ENCODE measurements at places on chromosomes 11 and 22. TPM values are rescaled to one million over a fixed set of nuclear protein-coding genes. Genes with fewer than 3 reads are reported as not detected.
A peak's percentile ranks its signal among the peaks of the same experiment; 100 is the strongest.

- H3K36me3 ChIP-seq: no peaks in the 10 kb centered on the region
- no peak overlapping the region for H3K27ac ChIP-seq
- H3K27me3 ChIP-seq: no peaks in the 10 kb centered on the region
- no peak overlapping the region for H3K4me3 ChIP-seq
- no peak for DNase-seq
Measured at GRCh38 chr11:68664141-68664540, 20.2 kb upstream of the GAL start.

DNA sequence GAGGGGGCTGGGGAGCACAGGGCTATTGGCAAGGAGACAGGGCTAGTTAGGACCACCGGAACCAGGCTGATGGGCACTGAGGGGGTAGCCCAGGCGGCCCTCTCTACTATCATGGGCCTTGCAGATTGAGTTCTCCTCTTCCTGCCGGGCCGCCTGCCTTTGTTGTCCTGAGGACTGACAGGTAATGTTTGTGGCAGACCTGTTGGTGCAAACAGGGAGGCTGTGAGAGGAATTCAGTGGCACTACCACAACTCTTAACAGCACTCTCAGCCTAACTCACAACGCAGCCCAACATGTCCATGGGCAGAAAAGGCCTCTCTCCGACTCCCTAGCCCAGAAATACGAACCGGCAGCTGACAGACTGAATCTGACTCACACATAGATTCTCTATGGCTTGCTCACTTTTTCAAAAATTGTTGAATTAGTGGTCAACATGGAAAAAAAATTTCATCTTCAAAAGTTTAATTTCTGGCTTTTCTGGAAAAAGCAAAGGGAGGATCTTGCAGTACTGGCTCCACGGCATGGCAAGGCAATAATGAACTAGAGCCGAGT is 11.4 kb downstream of the KCNJ5 start:
- no peak overlapping the region for H3K27ac ChIP-seq
- no peak overlapping the region for H3K4me3 ChIP-seq
- H3K27me3 ChIP-seq: peaks cover 50% of the 10 kb centered on the region
- no peak for DNase-seq

DNA sequence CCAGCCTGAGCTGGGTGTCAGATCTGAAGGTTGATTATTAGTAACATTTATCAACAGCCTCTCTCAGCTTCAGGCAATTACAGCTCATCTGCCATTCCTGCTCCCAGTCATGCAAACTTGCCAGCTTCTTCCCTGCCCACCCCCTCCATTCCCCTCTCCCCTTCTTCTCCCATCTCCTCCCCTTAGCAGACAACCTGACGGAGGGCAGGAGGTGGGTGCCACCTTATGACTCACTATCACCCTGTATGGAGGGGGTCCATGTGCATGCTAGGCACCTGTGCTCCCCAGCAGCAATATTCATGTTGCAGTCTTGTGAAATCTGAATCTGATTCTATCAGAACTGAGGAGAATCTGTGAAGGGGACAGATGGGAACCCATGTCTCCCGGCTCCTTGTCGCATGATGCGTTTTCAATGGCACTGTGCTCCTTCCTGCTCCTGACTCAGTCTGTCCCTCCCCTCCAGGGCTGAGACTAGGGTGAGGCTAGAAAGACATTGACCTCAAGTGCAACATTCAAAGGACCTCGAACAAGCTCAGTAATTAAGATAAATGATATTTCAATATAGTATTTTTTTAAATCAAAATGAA is 46.3 kb upstream of the TUB start:
- DNase-seq: no peak
- no peaks in the 10 kb centered on the region for H3K36me3 ChIP-seq
- H3K27me3 ChIP-seq: peaks cover 5% of the 10 kb centered on the region
- H3K4me3 ChIP-seq: no peak overlapping the region
- H3K27ac ChIP-seq: no peak overlapping the region

DNA sequence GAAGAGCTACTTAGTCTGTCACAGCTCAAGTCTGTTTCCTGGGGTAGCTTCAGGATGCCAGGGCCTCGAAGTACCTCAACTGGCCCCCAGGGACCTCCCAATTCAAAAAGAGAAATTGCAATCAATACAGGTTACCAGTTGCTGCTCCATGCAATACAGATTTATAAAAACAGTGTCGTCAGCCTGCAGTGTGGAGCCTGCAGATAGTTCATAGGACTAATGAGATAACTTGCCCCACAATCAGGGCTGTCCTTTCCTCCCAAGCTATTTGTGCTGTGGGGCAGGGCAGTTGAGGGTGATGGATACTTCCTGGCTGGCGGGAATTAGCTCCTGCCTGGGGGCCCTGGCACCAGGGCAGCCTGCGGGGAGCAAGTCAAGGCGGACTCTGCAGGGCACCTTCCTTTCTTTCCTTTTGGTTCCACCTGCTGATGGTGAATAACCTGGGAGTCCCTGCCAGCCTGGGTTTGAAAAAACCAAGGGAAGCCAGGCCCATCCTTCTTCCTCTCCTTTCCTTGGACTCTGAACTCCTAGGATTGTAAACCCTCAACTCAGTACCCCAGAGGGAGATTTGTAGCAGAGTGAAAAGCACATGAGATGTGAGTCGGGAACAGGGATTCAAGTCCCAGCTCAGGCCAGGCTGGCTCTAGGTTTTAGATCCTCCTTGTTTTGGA is 216.6 kb downstream of the CEP164 start:
- no peaks in the 10 kb centered on the region for H3K36me3 ChIP-seq
- no peak for DNase-seq
- H3K27me3 ChIP-seq: peaks cover 2% of the 10 kb centered on the region
- H3K4me1 ChIP-seq: no peaks in the 10 kb centered on the region

GRCh38 chr11:62843466-62843865 is 4.1 kb upstream of the WDR74 start:
- H3K4me1 ChIP-seq: peaks cover 13% of the 10 kb centered on the region
- peaks cover 2% of the 10 kb centered on the region for H3K36me3 ChIP-seq
- H3K27ac ChIP-seq: no peak overlapping the region
- DNase-seq: no peak
- H3K4me3 ChIP-seq: no peak overlapping the region
- no peaks in the 10 kb centered on the region for H3K27me3 ChIP-seq

- H3K27ac ChIP-seq: peak overlapping the region; percentile 73
- H3K27me3 ChIP-seq: no peaks in the 10 kb centered on the region
- DNase-seq: no peak
- H3K4me1 ChIP-seq: peaks cover 25% of the 10 kb centered on the region
Measured at GRCh38 chr22:17159504-17159951, 451 bp upstream of the HDHD5 start.

DNA sequence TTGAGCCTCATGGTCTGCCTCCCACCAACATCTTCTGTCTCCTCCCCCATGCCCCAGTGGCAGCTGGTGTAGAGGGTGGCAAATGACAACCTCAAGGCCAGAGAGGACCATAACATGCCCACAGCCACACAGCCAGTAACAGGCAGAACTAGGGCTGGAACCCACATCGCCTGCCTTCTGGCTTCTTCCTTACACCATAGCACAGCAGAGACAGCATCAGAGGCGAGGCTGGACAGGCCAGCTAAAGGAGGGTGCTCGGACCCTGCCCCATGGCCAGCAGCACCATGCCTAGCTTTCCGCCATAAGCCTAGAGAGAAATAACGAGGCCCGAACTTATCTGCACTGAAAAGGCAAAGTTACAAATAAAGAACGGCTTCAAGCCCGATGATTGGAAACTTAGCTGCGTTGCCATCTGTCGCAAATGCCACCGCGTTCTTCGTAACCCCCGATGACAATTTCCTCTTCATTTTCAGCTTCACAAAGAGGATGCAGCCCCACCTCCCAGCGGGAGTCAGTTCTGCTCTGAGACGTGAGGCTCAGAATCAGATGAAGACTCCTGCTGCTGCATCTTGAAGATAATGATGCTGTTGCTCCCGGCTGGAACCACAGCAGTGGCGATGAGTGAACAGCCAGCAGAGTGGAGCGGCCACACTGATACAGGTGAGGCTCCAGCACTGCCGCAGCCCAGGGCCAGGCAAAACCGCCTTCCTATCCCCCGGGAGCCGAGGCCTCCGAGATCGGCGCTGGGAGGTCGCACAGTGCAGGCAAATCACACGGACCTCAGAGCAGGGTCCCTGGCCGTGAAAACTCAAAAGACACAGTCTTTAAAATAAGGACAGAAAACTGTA is 73.8 kb upstream of the RTL6 start:
- no peak overlapping the region for H3K27ac ChIP-seq
- H3K4me1 ChIP-seq: peaks cover 8% of the 10 kb centered on the region
- H3K27me3 ChIP-seq: peaks cover 14% of the 10 kb centered on the region
- DNase-seq: peak; percentile 19

- no peak overlapping the region for H3K27ac ChIP-seq
- H3K4me1 ChIP-seq: peaks cover 4% of the 10 kb centered on the region
- no peak overlapping the region for H3K4me3 ChIP-seq
- no peaks in the 10 kb centered on the region for H3K36me3 ChIP-seq
- H3K27me3 ChIP-seq: no peaks in the 10 kb centered on the region
Measured at GRCh38 chr11:125075900-125076317, 12.8 kb downstream of the SLC37A2 start.

GRCh38 chr11:42251984-42252383 is 792.5 kb upstream of the LRRC4C start:
- no peaks in the 10 kb centered on the region for H3K27me3 ChIP-seq
- H3K4me1 ChIP-seq: no peaks in the 10 kb centered on the region
- no peak overlapping the region for H3K4me3 ChIP-seq
- no peak for DNase-seq
- no peaks in the 10 kb centered on the region for H3K36me3 ChIP-seq

DNA sequence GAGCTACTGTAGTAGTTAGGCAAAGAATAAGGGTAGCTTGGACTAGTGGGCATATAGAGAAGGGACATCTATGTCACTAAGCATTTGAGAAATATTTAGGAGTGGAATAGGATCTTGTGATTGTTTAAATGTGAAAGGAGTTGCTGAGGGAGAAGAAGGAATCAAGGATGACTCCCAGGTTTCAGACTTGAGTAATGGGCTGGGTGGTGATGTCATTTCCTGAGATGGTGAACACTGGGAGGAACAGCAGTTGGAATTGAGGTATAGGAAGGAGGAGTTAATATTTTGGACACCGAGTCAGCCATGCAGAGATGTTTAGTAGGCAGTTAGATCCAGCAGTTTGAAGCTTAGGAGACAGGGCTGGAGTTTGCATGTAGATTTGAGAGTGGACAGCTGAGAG is 40.1 kb downstream of the REXO2 start:
- no peaks in the 10 kb centered on the region for H3K36me3 ChIP-seq
- H3K27ac ChIP-seq: no peak overlapping the region
- H3K4me3 ChIP-seq: no peak overlapping the region
- H3K27me3 ChIP-seq: peaks cover 6% of the 10 kb centered on the region

DNA sequence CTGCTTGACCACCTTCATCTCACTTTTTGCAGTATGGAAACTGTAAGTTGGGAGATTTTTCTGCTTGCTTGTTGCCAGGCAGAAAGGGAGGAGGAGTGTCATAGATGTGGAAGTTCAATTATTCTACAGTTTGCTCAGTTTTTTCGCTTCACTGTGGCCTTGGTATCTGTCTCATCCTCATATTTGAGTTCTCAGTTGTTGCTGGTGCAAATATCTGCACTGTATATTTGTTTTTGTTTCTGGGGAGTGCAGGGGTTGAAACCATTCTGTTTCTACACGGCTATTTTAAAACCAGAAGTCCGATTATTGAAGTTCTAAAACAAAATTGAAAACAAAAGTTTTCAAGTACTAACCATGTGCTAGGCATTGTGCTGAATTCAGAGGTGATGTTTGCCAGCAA is 153.4 kb downstream of the JRKL start:
- no peaks in the 10 kb centered on the region for H3K27me3 ChIP-seq
- DNase-seq: no peak
- H3K36me3 ChIP-seq: no peaks in the 10 kb centered on the region

- H3K36me3 ChIP-seq: no peaks in the 10 kb centered on the region
- H3K4me1 ChIP-seq: no peaks in the 10 kb centered on the region
- no peaks in the 10 kb centered on the region for H3K27me3 ChIP-seq
- H3K27ac ChIP-seq: no peak overlapping the region
- H3K4me3 ChIP-seq: no peak overlapping the region
Measured at GRCh38 chr11:26018336-26018735, 313.6 kb upstream of the ANO3 start.

DNA sequence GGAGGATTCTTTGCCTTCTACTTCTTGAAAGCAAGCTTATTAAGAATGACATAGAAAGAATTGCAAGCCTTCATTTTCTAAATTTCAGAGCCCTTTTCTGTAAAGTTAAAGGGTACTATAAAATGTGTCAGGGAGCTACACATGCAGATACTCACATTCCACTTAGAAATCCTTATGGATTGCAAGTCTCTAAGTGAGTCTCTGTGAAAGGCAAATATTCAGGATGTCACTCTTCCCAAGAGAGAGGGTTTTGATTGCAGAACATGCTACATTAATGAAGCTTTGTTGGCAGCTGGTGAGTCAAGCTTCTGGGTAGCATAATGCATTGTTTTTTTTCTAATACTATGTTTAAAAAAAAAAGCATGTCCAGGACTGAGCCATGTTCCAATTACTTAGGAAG is 369.2 kb downstream of the DCDC1 start:
- H3K27ac ChIP-seq: no peak overlapping the region
- no peak overlapping the region for H3K4me3 ChIP-seq
- no peaks in the 10 kb centered on the region for H3K36me3 ChIP-seq

DNA sequence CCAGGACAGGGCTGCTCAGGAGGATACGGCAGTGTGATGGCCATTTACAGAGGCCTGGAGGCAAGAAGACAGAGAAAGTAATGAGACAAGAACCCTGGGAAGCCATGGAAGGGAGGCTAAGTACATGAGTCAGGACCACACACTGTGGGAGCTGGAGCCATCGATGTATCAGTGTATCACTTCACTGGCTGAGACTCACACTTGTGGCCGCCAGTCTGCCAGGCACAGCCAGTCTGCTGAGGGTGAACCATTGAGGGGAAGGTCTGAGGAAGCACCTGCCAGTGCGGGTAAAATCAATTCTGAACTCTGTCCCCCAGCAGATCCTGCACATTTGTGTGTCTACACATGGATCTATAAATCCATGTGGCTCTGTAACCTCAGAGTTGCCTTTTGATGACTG is 195.6 kb downstream of the GRIK4 start:
- H3K27me3 ChIP-seq: peaks cover 3% of the 10 kb centered on the region
- DNase-seq: no peak
- no peaks in the 10 kb centered on the region for H3K36me3 ChIP-seq
- no peak overlapping the region for H3K27ac ChIP-seq
- no peaks in the 10 kb centered on the region for H3K4me1 ChIP-seq

- no peak overlapping the region for H3K4me3 ChIP-seq
- H3K27ac ChIP-seq: peak overlapping the region; percentile 68
- no peaks in the 10 kb centered on the region for H3K27me3 ChIP-seq
- peak; percentile 74 for DNase-seq
- no peaks in the 10 kb centered on the region for H3K36me3 ChIP-seq
- peaks cover 32% of the 10 kb centered on the region for H3K4me1 ChIP-seq
Measured at GRCh38 chr11:68383976-68384501, 71.6 kb downstream of the LRP5 start.

- no peaks in the 10 kb centered on the region for H3K27me3 ChIP-seq
- no peak overlapping the region for H3K27ac ChIP-seq
- H3K4me1 ChIP-seq: peaks cover 46% of the 10 kb centered on the region
Measured at GRCh38 chr11:68523743-68524142, 63.2 kb downstream of the PPP6R3 start.

The HEPHL1 gene
- not detected for total RNA-seq

The OR52E8 gene
- not detected for total RNA-seq

The TMEM41B gene
- total RNA-seq: 42.3 TPM

The SLC43A1 gene
- 28.8 TPM for total RNA-seq

The GCAT gene
- 10.1 TPM for total RNA-seq

The C22orf31 gene
- not detected for total RNA-seq

The ZBTB16 gene
- 14.6 TPM for total RNA-seq

The UCP3 gene
- 4.1 TPM for total RNA-seq

Data from activated naive CD8-positive, alpha-beta T cell treated with anti-CD3 and anti-CD28 coated beads, Interleukin-2, amount 10 ng/mL, durations not matched to agents 7 days and 5 days (primary cell).